ENCODE measurements at places on chromosomes 5 and 9. TPM values are rescaled to one million over a fixed set of nuclear protein-coding genes. Genes with fewer than 3 reads are reported as not detected.

DNA sequence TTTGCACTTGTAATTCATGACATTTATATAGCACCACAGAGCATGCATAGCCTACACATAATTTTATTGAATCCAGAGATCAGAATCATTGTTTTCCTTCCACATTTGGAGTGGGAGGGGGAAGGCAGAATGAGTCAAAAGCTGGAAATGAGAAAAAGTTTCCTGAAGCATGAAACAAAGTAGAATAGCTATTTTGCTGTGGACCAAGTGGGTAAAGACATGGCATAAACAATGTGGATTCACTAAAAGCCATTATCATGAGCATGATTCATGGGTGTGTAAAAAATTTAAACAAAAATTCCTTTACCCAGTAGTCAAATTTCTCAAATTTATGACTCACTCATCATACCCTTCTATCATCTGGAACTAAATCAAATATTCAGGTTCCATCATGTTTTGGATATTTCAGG is 97.9 kb downstream of the YIPF5 start:
- DNase-seq = no peak

The ZSWIM6 gene
- total RNA-seq = 8.9 TPM

DNA sequence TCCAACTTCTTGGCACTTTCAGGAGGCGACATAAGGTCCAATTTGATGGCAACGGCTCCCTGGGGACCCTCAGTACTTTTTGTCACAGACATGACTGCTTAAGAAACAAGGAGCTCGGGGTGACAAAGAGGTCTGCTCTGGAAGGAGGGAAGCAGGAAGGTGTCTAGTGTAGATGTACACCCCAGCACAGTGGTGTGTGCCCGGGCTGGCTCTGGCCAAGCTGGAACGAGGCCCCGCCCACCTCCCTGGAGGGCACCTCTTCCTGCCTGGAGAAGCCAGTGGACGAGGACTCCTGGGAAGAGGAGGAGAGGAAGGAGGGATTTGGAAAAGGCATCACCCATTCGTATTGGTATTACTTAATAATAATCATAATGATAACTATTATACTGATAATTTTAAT is at the start of gene SLC36A2:
Gene SLC36A2, minus strand, starts transcription at position 191 of the 400 bp plus-strand sequence. Its CDS starts 99 bp downstream, at position 92.
- DNase-seq = no peak

DNA sequence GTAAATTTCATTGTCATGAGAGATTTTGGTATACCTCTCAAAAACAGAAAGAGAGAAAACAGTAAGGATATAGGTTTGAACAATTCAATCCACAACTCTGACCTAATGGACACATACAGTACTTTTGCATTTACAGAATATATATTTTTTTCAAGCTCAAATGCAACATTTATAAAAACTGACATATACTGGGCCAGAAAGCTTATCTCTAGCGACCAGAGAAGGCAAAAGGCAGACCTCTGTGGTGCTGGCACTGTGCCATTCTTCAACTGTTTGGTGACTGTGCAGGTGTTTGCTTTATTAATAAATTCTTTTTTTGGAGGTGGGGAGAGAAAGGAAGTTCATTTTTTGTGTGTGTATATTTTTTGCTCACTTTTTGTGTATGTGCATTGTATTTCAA is 6.0 kb upstream of the PLAC8L1 start:
- DNase-seq = no peak

DNA sequence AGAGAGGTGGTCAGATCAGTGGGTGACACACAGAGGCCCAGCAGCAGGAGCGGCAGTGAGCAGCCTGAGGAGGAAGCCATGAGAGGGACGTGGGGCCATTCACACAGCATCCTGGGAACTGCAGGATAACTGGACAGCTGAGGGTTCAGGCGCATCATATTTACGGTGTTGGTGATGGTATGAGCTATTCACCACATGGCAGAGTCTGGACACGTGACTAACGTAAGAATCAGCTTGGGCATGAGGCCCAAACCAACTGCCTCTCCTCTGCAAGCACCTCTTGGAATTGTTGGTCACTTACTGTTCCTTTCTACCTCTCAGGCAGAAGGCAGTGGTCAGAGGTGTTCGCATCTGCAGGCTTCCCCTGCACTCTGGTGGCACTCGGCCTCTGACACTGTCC is 141.1 kb downstream of the ENTREP1 start:
- no peak for DNase-seq
